Ovary (tissue), 10 donors: ENCODE measurements at places on chromosomes 16 and 17.
A peak's percentile ranks its signal among the peaks of the same experiment; 100 is the strongest.

- no peak for DNase-seq
Measured at GRCh38 chr16:11543661-11544393, 42.9 kb downstream of the LITAF start.

DNA sequence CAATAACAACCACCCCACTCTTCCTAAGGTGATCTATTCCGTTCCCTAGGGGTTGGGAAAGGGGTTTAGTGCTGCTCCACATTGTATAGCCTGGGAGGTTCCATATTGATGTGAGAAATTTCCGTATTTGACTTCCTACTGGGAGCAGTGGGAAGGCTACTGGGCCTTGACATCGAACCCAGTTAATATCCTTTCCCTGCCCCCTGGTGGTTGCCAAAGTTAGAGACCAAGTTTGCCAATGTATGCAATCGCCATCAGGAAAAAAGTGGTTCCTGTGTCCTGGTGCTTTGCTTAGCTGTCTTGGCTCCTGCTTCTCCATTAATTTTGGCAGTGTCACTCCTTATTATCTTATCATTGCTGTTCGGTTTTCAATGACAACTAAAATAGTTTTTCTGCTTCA lies 914.9 kb downstream of the KCNJ2 start:
- DNase-seq, result no peak

DNA sequence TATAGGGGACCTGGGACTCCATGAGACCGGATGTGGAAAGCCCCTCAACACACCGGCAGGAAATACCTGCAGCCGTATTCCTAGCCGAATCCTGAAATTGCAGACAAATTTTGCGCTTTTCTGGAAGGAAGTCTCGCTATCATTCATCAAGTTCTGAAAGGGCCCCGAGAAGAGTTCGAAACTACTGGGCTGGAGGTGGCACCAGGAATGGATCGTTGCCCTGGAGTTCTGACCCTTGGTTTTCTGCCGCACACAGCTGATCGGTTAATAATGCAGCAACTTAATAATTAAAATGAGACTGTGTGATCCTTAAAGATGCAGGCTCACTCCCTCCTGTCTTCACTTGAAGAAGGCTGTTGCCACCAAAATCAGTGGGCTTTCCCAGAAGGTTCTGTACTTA lies 55.7 kb upstream of the MRTFB start:
- no peak for DNase-seq

DNA sequence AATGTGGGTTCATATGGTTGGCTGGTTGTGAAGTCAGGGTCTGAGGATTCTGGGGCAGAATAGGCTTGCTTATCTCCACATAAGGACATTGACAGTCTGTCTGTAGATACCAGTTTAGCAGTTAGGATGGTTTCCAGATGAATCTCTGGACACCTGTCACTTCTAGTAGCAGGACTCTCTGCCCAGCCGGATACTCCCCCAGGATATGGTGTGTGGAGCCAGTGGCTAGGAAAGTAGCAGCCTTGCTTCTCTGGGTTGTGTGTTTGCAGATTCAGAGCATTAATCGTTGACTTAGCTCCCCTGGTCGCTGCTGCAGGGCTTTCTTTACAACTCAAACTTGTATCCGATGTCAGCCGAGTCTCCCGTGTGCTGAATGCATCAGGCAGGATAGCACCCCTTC lies 45.2 kb downstream of the CLEC16A start:
- DNase-seq, result no peak

GRCh38 chr17:74001145-74001544 lies 202.3 kb upstream of the RPL38 start:
- DNase-seq, result no peak

GRCh38 chr17:79779661-79780365 lies 1.9 kb downstream of the CBX2 start:
- DNase-seq, result peak; percentile 30

DNA sequence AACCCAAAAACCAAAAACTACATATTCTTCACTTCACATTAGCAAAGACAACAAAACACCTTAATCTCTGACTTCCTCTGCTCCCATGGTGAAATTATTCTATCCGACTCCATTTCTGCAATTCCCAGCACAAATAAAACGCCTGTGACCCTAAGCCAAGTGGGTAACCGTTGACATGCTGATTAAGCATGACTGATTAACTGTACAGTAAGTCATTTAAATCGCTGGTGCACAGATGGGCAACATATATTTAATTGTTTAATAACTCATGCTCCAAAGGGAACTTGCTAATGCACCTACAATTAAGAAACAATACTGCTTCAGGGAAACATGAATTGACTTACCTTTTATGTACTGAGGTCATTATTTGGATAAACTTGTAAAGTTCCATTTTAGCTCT lies 436.7 kb downstream of the KIF2B start:
- no peak for DNase-seq

DNA sequence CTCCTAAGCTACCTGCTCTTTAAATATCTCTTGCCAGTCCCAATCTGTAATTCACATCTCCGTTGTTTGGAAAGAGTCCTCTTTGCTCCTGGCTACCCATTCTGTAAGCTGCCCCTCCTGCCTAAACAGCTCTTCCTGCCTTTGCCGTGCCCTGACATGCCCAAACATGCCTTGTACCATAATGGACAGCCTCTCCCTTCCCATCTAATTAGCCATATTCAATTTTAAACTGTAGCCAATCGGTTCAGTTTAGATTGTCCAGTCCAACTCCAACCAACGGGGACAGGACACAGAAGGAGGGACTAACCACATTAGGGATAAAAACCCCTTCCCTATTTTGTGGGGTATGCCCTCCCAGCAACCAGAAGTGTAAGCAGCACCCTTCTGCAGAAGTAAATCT lies 30.6 kb upstream of the CLEC3A start:
- no peak for DNase-seq

DNA sequence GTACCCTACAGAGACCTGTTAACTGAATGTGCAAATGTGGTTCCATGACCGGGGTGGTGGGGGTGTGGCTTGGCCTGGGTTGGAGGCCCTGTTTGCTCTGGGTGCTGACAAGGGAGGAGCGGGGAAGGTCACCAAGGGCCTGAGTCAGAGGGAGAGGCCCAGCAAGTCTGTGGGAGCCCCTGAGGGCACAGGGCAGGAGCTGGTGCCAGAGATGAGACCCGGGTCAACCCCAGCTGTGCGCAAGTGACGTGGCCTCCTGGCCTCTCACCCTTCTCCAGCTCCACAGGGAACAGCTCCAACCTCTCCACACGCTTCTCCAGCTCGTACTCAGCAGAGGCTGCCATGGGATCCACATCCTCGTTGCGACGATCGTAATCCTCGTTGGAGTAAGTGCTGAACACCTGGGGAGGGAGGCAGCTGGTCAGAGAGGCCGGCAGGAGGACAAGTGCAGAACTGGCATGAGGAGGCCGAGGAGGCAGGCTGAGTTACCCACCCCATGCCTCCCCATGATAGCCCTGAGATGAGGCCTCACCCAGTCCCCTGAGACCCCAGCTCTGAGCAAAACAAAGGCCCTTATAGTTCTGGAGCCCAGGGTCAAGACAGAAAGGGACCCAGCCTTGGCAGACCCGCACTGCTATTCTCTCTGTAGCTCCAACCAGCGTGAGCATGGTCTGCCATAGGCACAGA lies 5.5 kb downstream of the PPP1R9B start:
- peak; percentile 27 for DNase-seq

GRCh38 chr17:62657690-62658089 lies 30.2 kb downstream of the MRC2 start:
- DNase-seq, result no peak
